Hematopoietic multipotent progenitor cell treated with erythropoietin and hydrocortisone succinate and interleukin-3 and kit ligand, for 15 days (in vitro differentiated cells): ENCODE measurements at places on chromosomes 6 and 20.

DNA sequence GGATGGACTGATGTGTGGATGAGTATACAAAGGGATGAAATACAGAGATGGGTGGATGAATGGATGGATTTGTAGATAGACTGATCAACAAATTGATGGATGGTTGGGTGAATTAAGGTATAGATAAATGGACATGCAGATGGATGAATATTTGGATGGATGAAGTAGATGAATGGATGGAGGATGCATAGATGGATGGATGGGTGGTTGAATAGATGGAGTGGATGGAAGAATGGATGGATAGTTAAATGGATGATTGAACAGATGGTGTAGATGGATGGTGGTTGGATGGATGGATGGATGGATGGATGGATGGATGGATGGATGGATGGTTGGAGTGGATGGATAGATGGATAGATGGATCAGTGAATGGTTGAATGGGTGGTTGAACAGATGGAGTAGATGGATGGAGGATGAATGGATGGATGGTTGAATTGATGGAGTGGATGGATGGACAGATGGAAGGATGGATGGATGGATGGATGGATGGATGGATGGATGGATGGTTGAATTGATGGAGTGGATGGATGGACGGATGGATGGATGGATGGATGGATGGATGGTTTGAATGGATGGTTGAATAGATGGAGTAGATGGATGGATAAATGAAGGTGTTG lies 15.0 kb downstream of the SLC2A10 start:
- no peak for DNase-seq

DNA sequence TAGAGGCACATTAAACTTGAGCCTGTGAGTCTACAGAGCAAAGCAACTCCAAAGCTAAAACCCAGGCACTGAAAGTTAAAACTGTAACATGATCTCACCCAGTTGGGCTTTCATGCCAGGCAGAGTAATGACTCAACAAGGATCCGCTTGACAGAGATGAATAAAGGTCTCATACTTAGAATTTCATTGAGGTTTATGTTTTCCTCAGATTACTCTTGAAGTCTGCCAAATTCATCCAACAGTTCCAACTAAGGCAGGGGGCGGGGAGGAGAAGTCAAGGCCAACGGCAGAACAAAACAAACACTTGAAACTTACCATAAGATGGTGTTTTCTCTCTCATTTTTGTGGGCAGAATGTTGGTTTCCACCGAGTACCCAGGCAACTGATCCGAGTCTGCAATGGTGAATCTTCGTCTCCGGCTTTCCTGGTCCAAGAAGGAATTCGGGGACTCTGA lies 54.0 kb upstream of the IPCEF1 start:
- no peak for DNase-seq

- DNase-seq, result no peak
Observed at GRCh38 chr20:12179692-12180091, 262.0 kb downstream of the BTBD3 start.

DNA sequence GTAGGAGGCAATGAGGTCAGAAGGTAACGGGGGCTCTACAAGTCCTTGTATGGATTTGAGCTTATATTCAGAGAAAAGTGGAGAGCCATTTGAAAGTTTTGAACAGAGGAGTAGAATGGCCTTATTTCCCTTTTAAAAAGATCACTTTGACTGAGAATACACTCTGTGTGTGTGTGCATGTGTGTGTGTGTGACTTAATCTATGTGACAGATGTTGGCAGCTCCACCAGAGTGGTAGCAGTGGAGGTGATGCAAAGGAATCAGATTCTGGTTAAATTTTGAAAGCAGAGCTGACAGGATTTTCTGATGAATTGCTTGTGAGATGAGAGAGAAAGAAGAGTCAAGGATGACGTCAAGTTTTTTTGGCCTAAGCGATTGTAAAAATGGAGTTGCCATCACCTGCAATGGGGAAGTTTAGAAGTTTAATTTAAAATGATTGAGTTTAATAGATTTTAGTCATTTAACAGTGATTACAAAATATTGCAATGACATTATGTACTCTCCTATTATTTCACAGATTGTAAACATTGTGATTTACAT lies 172.2 kb upstream of the HEY2 start:
- no peak for DNase-seq

DNA sequence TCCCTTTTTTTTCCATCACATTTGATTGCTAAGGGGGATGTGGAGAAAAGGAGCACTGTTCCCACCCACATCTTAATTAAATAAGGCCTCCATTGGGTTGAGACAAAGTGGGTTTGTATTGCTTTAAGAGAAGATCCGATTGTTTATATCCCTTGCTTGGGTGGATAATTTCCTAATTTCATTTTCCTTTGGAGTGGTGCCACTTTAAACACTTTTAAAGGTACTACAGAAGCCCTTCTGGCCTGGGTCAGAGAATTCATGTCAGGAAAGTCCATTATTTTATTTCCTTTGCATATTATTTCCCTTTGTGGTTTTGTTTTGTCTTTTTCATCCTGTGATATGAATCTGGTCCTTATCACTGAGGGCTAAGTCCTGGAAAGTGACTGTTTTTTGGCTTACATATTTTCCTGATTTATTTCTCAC lies 56.9 kb downstream of the PHACTR2 start:
- DNase-seq, result no peak
